ENCODE measurements at places on chromosomes 13 and 19.

DNA sequence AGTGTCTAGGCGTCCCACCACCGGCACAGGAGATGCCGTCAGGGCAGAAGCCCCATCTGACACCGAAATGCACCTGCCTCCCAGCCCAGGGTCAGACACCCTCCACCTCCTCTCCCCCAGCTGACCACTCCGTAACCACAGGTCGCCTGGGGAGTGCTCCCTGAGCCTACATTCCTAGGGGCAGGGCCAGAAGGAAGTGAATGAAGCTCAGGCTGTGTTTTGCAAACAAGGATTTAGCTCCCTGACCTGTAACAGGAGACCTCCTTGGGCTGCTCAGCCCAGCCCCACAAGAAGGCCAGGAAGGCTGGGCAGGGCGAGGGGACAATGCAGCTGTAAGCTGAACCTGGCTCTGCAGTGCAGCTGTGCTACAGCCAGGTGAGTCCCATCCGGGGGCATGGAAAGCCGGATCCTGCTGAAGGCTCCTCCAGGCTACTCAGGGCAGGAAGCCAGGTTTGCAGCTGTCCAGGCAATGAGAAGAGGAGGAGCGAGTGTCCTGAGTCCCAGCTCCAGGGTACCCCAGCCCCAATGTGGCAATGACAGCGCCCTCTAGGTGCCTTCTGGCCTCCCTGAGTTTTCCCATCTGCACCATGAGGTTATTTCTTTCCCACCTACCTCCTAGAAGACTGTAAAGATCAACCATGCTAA, 42.1 kb downstream of the RHPN2 start:
- DNase-seq = no peak

DNA sequence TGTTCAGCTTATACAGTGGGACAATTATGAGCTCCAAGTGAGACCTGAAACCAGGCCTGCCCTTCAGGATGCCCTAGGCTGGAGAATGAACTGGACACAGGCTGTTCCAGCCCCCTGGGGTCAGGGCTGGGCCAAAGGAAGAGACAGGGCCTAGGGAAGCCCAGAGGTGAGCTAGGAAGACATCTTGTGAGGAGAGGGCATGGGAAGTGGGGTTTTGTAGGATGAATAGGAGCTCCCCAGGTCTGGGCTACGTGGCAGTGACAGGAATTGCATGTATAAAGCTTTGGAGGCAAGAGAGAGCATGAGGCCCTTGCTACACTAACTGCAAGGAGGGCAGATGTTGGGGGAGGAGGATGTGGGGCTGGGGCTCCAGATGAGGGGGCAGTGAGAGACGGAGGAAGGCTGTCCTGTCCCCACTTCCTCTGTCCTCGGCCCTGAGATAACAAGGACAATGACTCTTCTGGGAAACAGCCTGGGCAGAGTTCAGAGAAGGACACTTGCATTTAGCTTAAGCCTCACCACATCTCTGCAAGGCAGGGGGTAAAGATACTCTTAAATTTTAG, 1.5 kb upstream of the TBXA2R start:
- no peak for DNase-seq

GRCh38 chr13:51105046-51105445, 6.0 kb downstream of the C13orf42 start:
- no peak for DNase-seq

DNA sequence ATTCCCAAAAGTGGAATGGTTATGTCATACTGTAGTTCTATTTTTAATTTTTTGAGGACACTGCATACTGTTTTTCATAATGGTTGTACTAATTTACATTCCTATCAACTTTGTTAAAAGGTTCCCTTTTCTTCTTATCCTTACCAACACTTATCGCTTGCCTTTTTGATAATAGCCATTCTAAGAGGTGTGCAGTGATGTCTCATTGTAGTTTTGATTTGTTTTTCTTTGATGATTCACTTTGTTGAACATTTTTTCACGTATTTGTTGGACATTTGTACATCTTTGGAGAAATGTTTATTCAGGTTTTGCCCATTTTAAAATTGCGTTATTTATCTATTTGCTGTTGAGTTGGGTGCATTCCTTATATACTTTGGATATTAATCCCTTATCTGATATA, 188.8 kb upstream of the SPRY2 start:
- no peak for DNase-seq

DNA sequence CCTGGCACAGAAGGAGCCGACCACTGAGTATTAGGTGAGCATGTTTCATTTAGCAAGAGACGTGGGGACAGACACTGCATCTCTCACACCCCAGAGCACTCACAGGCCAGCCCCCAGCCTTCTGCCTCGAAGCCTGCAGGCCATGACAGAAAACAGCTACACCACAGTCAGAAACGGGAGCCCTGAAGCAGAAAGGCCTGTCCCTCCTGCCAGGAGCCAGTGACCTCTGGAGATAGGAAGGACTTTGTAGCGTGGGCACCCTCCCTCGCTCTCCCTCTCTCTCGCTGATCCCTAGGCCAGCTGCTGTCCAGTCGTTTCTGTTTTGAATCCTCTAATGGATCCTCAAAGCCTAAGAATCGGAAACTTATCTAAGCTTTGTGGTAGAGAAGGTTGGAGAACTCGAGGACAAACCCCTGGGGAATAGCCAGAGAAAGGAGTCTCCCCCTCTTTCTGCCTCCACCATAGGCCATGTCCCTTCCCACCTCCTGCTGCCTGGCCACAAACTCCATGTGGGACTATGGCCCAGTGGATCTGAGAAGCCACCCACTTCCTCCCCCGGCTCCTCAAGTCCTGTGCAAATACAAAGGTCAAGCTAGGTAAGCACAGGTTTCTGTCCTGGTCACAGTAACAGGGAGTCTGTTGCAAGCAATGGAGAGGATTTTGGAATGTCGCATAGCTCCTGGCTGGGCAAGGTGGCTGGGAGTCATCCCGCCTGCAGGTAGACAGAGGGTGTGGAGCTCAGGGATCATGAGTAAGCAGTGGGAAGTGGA, 95.1 kb downstream of the NUFIP1 start:
- DNase-seq = no peak

- DNase-seq = no peak
Measured at GRCh38 chr13:51269039-51269438, 46.8 kb downstream of the FAM124A start.

DNA sequence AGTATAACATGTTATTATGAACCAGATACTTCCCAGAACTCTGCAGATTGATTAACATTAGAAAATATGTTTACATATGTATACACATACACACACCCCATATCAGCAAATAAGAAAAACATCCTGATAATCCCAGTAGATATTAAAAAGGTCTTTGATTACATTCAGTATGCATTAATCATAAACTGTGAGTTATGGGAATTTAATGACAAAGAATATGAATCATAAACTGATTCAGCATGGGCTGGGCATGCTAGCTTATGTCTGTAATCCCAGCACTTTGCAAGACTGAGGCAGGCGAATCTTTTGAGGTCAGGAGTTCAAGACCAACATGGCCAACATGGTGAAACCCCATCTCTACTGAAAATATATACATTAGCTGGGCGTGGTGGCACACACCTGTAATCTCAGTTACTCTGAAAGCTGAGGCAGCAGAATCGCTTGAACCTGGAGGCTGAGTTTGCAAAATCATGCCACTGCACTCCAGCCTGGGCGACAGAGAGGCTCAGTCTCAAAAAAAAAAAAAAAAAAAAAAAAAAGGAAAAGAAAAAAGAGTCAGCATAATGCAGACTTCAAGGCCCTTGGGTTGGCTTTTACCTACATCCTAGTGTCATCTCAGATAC, 581.9 kb upstream of the PRR20A start:
- no peak for DNase-seq

DNA sequence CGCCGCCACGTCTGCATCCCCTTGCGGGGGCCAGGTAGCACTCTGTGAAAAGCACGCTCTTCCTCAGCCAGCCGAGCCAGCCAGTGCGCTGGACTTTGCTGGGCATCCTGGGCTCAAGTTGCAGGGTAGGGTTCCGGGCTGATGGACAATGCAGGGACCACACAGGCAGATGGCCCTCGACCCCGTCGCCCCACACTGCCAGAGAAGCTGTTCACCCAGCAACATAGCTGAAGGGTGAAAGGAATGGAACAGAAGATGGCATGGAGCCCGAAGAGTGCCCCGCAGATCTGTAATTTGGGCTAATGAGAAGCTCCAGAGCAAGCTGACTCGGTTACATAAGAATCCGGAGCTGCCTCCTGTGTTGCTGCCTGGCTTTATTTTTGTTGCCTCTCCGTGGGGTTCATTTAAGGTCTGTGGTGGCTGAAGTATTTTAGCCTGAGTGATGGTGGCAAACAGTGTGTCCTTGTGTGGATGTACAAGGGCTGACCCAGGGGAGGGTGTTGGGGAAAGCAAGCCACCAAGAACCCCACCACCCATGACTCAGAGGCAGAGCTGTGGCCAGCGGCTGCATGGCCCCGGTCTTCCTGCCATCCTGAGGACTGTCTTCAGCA, 105.8 kb downstream of the SOX1 start:
- no peak for DNase-seq

DNA sequence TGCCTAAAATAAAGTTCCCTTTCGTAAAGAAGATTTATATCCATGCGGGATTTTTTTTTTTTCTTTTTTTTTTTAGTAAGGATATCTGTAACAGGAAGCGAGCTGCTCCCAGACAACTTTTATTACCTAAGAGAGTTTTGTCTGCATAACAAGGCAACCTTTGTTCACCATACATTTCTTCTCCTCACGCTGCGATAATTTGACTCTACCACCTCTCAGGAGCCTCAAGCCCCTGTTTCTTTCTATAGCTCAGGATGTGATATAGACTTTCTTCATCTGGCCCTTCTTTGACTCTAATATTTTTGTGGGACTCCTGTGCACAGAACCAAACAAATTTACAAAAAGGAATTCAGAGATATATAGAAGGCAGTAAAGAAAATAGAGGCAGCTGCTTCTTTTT, 1053.7 kb upstream of the SPRY2 start:
- no peak for DNase-seq

DNA sequence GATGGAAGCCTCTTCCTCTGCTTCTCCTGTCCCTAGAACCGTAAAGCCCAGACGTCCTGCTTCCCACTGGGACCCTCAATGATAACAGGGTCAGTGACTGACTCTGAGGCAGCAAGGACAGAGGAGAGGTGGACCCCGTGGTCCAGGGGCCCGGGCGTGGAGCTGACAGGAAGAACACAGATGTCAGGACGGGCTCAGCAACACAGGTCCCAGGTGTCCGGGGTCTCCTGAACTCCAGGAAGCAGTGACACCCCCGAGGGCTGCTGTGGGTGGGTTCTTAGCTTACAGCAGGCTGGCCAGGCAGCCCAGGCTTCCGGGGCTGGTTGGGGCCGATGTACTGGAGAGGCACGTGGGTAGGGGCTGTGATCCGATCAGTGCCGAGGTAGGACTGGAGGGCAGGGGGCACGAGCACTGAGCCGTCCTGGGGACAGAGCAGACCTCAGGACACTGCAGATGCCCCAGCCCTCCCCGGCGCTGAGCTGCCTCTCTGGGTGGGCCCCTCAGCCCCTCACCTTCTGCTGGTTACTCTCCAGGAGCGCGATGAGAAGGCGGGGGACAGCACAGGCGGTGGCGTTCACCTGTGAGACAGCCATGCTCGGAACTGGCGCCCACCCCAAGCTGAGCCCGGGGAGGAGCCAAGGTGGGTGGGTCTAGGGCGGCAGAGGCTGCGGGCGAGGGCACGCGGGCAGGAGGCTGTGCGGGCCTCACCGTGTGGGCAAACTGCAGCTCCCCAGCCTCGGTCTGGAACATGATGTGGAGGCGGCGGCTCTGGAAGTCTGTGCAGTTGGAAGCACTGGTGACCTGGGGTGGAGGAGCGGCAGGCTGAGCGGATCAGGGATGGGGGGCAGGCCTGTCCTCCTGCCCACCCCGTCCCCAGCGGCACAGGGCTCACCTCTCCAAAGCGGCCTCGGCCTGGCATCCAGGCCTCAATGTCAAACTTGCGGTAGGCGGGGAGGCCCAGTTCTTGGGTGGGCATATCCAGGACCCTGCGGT, 3.6 kb upstream of the CCER2 start:
- DNase-seq = no peak

DNA sequence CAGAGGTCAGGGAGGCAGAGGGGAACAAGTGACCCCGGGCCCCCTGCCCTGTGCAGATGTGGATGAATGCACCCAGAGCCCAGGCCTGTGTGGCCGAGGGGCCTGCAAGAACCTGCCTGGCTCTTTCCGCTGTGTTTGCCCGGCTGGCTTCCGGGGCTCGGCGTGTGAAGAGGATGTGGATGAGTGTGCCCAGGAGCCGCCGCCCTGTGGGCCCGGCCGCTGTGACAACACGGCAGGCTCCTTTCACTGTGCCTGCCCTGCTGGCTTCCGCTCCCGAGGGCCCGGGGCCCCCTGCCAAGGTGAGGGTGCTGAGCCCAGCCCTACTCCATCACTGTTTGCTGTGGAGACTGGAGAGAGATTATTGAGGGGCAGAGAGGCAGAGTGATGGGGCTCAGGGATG, 9.9 kb downstream of the LTBP4 start:
- no peak for DNase-seq

DNA sequence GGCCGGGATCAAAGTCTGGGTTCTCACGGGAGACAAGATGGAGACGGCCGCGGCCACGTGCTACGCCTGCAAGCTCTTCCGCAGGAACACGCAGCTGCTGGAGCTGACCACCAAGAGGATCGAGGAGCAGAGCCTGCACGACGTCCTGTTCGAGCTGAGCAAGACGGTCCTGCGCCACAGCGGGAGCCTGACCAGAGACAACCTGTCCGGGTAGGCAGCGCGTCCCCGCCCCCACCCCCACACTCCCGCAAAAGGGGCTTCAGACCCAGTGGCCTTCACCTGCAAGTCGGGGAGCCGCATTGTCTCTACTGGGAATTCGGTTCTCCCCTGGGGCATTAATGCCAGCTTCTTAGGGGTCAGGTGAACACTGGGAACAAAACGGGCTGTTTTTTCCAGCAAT, 114.7 kb upstream of the MCF2L start:
- DNase-seq = no peak

DNA sequence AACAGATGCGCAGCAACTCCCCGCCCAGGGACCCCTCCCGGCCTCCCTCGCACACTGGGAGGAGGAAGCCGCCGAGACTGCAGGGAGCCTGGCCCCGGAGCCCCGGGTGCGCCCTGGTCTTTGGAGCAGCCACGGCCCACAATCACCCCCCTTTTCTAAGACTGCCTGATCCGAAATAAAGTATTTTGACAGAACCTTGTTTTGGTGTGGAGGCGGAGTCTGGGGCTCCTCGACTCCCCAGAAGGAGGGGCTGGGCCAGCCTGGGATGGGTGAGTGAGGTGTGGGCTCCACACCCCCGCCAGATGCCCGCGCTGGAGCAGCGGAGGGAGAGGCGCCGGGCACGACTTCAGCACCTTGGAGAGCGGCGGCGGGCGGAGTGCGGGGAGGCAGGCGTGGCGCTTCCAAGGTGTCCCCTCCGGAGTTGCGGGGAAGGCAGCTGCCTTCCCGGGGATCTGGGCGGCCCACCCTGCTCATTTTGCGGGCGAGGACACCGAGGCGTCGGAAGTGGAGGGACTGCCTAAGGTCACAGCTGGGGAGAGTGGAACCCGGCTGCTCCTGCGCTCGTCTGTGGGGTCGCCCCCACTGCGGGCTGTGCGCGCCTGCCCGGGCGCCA, 9.4 kb downstream of the SIRT6 start:
- no peak for DNase-seq

GRCh38 chr19:7897292-7897691, 6.4 kb upstream of the MAP2K7 start:
- no peak for DNase-seq

- no peak for DNase-seq
Measured at GRCh38 chr13:50320271-50320862, 305.1 kb downstream of the KCNRG start.
